ENCODE measurements at places on chromosomes 3 and 15.

GRCh38 chr3:129131465-129132088 lies 10.0 kb upstream of the RAB43 start:
- peaks cover 10% of the 10 kb centered on the region for H3K4me1 ChIP-seq
- H3K27me3 ChIP-seq = no peaks in the 10 kb centered on the region
- H3K36me3 ChIP-seq = peaks cover 28% of the 10 kb centered on the region
- no peak overlapping the region for H3K27ac ChIP-seq
- H3K4me3 ChIP-seq = no peak overlapping the region

DNA sequence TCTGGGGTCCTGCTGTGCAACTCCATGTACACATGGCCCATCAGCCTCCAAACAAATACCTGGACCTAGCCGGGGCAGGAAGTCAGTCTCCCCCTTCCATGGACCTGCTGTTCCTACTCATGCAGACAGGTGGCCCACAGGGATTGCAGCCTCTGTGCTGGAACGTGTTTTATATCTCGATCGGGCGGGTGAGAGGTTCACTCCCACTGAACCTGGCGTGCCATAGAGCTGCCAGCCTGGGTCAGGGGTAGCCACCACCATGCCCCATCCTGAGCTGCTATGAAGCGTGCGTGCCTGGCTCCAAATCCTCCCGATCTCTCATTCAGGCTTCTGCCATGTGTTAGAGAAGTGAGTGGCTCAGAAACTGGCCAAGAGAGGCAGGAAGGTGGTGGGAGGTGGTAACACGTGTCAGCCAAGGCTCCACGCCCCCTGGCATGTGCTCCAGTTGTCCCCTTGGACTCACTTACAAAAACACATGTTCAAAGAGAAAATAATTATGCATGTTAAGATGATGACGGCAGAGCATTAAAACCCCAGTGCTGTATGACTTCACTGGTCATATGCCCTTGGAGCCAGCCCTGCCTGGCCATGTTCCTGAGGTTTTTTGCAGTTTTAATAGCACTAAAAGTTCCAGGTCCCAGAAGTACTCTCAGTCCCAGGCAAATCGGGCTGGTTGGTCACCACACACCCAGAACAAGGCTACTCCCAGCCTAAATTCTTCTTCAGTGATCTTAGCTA lies 30.6 kb downstream of the CTSH start:
- no peaks in the 10 kb centered on the region for H3K27me3 ChIP-seq
- H3K27ac ChIP-seq = no peak overlapping the region

DNA sequence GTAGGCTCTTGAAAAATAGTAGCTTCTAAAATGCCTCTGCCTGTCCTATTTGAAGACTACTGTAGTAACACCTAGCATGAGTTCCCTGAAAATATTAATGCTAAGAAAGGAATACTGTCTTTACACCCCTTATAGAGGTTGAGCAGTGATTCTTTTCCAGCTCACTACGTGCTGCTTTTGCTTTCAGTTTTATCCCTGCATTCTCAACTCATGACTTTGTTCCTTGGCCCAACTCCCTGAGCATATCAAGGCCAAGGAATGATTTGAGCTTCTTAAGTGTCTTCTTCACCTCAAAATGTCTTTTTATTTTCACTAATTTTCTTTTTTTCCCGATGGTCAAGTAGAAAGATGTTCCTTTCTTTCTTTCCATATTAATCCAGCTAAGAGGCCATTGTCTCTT lies 16.5 kb upstream of the P2RY13 start:
- peaks cover 5% of the 10 kb centered on the region for H3K4me1 ChIP-seq
- H3K27ac ChIP-seq = no peak overlapping the region
- no peaks in the 10 kb centered on the region for H3K36me3 ChIP-seq
- H3K4me3 ChIP-seq = no peak overlapping the region
- peaks cover 12% of the 10 kb centered on the region for H3K27me3 ChIP-seq

- H3K36me3 ChIP-seq = no peaks in the 10 kb centered on the region
- H3K27ac ChIP-seq = no peak overlapping the region
- H3K4me3 ChIP-seq = no peak overlapping the region
- peaks cover 8% of the 10 kb centered on the region for H3K27me3 ChIP-seq
- H3K4me1 ChIP-seq = no peaks in the 10 kb centered on the region
These were observed 313.9 kb upstream of the NR2E3 start for GRCh38 chr15:71496336-71496955.

- H3K27ac ChIP-seq = no peak overlapping the region
- H3K4me3 ChIP-seq = no peak overlapping the region
- H3K4me1 ChIP-seq = no peaks in the 10 kb centered on the region
- no peaks in the 10 kb centered on the region for H3K27me3 ChIP-seq
These were observed 367.7 kb downstream of the MAGI1 start for GRCh38 chr3:65671004-65671403.

DNA sequence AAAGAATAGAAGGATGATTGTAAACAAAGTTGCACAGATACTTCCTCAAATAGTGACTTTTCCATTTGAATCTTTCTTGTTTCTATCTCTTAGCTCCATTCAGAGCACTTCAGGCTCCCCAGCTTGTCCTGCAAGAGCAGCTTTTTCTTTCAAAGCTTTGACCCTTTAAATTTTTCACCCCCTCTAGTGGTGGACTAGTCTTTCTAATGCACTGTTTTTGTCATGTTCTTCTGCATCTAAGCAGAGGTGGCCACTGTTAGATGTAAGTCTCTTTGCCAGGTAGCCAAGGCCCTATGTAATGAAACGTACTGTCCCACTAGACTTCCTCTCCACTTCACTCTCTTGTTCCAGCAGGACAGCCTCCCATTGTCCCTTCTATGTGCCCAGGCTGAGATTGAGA lies 74.0 kb upstream of the MANF start:
- DNase-seq = no peak
- H3K27me3 ChIP-seq = no peaks in the 10 kb centered on the region
- H3K27ac ChIP-seq = no peak overlapping the region
- no peaks in the 10 kb centered on the region for H3K4me1 ChIP-seq
- no peak overlapping the region for H3K4me3 ChIP-seq
